ENCODE measurements at places on chromosomes 13 and 19.

DNA sequence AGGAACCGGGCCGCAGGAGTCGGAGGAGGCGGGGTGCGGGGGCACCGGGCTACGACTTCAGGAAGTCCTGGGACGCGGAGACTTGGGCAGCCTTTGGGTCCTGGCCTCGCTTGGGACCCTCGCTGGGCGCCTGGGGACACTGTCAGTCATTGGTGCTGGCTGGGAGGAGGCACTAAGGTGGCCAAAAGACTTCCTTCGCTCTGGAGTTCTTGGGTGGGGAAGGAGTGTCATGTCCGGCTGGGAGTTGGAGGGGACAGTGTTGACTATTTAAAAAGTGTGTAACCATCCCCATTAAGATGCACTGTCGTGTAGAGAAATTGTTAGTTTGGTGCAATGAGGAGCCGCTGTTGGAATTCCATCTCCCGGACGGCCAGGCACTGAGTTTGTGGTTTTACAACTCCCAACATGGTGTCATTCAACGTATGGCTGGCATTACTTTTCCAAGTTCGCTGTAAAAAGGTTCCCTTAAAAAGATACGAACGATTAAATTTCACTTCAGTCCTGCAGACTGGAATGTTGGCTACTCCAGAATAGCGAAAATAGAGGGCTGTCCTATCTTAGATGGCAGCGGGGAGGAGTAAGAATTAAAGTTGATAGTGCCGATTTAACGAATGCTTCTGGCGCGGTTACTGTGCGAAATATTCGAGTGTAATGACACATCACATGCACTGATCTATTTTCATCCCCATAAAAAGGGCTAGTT is 776 bp downstream of the DNAJC3 start:
- DNase-seq: no peak

DNA sequence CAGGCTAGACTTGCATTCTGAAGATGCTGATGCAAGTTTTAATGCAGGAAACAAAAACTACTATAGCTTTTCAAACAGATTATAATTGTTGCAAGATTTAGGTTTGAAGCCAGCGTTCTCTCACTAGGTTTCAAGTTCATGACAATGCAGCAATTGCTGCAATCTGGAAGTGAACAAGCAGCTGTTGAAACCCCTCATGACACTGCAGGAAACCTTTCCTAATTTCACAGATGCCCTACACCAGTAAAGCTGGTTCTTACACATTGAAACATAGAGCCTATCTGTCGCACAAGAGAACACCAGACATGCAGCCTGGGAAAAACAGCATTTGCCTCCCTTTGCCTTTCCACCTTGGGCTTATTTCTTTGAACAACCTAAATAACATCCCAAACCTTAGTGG is 1737.2 kb upstream of the MIR17HG start:
- no peak for DNase-seq

DNA sequence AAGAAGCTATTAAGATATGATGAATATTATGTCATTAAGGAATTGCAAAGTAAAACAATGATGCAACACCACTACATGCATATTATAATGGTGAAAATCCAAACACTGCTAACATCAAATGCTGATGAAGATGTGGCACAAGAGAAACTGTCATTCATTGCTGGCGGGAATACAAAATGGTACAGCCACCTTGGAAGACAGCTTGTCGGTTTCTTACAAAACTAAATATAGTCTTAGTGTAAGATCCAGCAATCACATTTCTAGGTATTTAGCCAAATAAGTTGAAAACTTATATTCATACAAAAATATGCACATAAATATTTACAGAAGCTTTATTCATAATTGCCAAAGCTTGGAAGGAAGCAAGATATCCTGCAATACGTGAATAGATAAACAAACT is 114.9 kb upstream of the EDNRB start:
- DNase-seq: no peak

GRCh38 chr13:48661107-48661506 is 7.4 kb downstream of the CYSLTR2 start:
- no peak for DNase-seq

DNA sequence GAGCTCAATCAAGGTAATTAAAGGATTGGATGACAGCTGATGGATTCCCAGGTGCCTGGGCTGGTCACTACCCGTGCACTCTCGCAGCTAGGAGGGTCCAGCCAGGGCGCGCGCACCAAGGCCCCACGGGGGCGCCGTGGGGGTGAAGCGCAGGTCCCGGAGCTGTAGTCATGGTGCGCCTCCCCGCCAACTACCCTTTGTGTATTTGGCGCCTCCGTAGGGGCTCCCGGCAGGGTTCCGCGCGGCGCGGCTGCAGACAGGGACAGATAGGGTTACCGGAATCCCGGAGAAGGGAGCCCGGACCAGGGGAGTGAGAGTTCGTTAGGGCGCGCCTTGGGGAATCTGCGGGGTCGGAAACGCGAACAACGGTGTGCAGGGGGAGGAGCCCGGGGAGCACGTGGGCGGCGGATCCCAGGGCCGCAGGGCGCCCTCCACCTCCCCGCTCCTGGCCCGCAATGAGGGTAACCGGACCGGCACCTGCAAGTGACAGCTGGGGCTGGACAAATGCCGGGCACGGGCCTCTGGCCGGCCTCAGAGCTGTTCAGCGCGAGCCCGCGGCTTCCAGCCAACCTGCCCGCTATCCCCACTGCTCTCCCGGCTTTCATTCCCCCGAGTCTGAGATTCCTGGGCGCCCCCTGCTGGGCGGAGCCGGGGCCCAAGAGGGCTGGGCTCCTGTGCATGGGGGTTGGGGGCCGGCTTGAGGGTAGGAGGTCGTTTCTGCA is 3.4 kb upstream of the PRAM1 start:
- DNase-seq: peak; percentile 89

- no peak for DNase-seq
These were observed 13.7 kb downstream of the CHAMP1 start for GRCh38 chr13:114328034-114328433.
